Left cardiac atrium (tissue), 4 donors: ENCODE measurements at places on chromosomes 12 and 14.

GRCh38 chr14:35367056-35367372 is 37.5 kb downstream of the NFKBIA start:
- no peak for DNase-seq

- DNase-seq: no peak
These were observed 62.7 kb downstream of the NOS1 start for GRCh38 chr12:117298648-117299225.

DNA sequence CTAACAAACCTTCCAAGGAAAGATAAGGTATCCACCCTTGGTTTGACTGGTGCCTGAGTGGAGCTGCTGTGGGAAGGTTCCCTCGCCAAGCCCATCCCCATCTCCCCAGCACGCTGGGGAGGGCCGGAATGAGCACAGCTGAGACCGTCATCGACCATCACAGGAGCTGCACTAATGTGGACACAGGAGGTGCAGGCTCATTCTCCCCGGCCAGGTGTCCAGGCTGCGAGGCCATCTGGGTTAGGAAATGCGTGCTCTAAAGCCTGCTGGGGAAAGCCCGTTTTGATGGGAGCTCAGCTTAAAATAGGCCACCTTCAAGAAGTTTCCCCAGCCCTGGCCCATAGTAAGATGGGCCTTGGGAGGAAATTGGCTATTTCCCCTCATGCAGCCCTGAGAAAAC is 35.2 kb upstream of the FOXN3 start:
- DNase-seq: no peak

DNA sequence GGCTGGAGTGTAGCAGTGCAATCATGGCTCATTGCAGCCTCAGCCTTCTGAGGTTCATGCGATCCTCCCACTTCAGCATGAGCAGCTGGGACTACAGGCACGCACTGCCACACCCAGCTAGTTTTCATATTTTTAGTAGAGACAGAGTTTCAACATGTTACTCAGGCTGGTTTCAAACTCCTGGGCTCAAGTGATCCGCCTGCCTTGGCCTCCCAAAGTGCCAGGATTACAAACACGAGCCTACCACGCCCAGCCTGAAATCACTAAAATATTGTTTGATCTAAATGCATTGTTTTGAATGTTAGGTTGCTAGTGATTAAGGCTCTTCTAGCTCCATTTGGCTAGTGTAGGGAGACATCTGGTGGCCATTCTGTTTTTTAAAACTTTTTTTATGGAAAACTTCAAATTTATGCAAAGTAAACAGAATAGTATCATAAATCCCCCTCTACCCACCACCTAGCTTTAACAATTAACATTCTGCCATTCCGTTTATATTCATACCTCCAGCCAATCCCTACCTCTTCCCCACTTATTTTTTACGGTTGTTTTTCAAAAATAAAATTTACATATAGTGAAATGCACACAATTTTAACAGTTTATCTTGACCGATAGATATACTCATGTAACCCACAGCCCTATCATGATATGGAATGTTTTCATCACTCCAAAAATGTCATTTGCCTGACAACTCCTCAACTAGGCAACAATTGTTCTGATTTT is 37.8 kb downstream of the MYO1H start:
- peak; percentile 32 for DNase-seq

GRCh38 chr12:2173971-2174370 is 121.2 kb downstream of the CACNA1C start:
- DNase-seq: no peak

DNA sequence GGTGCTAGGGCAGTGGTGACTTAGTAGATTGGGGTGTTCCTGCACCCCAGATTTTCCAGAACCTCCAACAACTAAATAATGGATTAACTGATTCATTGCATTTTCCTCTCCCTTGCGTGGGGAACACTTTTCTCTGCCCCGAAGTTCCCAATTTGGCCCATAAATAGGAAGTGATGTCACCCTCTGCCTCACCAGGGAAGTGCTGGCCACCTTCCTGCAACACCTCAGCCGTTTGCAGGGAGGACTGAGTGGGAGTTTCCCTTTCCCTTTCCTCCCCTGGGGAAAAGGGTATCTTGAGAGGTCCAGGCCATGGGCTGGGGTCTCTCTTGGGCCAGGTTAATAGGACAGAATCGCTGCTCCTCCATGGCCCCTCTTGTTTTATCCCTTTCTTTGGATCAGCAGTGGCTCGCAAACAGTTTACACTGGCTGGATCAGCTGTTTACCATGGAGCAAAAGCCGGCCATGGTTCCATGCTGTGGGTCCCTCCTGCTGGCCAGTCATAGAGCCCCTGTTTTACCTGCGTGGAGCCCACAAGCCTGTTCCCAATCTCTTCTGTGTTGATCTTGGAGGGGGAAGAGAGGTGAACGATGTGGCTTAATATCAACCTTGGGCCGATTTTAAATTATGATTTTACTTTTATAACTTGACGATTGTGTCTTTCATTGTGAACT is 91.6 kb upstream of the VRK1 start:
- no peak for DNase-seq

- DNase-seq: no peak
These were observed 28.3 kb downstream of the STON2 start for GRCh38 chr14:81371802-81372201.

- no peak for DNase-seq
These were observed 38.3 kb downstream of the GALNT4 start for GRCh38 chr12:89486264-89486663.

- DNase-seq: no peak
These were observed 1.1 kb downstream of the GXYLT1 start for GRCh38 chr12:42143452-42144157.

- DNase-seq: peak; percentile 33
These were observed 1.1 kb downstream of the TAOK3 start for GRCh38 chr12:118371321-118372282.

DNA sequence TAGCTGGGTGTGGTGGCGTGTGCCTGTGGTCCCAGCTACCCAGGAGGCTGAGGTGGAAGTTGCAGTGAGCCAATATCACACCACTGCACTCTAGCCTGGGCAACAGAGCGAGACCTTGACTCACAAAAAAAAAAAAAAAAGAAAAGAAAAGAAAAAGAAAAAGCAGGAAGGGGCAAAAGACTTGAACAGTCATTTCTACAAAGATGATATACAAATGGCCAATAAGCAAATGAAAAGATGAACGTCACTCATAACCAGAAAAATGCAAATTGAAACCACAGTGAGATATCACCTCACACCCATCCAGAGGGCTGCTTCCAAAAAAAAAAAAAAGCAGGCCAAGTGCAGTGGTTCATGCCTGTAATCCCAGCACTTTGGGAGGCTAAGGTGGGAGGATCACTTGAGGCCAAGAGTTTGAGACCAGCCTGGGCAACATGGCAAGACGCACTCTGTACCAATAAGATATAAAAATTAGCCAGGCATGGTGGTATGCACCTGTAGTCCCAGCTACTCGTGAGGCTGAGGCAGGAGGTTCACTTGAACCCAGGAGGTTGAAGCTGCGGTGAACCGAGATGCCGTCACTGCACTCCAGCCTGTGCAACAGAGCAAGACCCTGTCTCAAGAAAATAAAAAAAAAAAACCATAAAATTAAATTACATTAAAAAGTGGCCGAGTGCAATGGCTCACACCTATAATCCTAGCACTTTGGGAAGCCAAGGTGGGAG is 20.5 kb downstream of the UBC start:
- DNase-seq: no peak

DNA sequence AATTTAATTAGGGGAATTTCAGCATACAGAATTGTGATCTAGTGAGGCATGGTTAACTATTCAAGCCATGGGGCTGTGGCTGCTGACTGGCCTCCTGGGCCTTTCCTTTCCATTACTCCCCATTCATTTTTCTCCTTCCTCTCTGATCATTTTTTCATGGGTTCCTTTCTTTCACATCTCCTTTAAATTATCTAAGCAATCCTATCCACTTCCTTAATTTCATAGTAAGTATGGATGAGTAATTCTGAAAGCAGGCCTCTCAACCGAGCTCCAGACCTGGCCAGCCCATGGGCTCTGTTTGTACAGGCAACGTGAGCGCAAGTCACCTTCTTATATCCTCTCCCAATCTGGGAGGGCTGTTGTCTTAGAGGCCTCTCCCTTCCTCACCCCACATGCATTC is 13.4 kb downstream of the CKAP4 start:
- DNase-seq: no peak

DNA sequence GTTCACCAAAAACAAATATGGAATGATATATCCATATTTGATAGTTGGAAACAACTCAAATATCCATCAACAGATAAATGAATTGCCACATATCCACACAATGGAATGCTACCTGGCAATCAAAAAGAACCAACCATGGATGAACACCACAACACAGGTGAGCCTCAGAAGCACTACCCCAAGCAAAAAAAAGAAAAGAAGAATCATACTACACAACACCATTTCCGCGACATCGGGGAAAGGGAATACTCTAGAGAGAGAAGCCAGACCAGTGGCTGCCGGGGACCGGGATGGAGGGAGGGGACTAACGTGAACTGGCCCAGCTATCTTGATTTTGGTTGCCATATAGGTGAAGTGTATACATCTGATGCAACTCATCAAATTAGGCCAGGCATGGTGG is 41.4 kb downstream of the SCARB1 start:
- no peak for DNase-seq

DNA sequence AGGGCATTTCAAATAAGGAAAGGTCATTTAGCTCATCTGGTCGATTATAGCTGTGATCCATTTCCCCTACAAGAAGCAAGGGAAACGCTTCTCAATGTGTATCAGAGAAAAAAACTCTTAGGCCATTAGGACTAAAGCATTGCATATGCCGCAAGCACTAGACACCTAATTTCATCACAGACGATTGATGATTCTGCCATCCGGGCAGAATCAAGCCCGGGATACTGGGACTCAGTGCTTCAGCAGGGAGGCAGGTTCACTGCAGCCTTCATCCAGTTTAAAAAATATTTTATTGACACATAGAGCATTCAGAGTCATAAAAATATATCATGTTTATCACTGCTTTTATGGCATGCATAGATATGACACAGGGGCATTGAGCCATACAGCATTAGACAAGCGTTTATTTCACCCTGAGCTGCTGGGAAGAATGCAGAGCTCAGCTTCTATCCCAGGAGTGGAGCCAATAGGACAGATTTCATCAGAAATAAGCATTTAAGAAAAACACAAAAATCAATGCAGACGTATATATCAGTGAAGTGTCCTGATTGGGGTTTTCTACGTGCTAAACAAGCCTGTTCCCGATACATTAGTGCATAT is 806.9 kb downstream of the GALC start:
- no peak for DNase-seq

GRCh38 chr12:123580772-123581171 is 3.6 kb upstream of the TMED2 start:
- no peak for DNase-seq

- DNase-seq: no peak
These were observed 395 bp upstream of the GNB3 start for GRCh38 chr12:6840330-6840729.

DNA sequence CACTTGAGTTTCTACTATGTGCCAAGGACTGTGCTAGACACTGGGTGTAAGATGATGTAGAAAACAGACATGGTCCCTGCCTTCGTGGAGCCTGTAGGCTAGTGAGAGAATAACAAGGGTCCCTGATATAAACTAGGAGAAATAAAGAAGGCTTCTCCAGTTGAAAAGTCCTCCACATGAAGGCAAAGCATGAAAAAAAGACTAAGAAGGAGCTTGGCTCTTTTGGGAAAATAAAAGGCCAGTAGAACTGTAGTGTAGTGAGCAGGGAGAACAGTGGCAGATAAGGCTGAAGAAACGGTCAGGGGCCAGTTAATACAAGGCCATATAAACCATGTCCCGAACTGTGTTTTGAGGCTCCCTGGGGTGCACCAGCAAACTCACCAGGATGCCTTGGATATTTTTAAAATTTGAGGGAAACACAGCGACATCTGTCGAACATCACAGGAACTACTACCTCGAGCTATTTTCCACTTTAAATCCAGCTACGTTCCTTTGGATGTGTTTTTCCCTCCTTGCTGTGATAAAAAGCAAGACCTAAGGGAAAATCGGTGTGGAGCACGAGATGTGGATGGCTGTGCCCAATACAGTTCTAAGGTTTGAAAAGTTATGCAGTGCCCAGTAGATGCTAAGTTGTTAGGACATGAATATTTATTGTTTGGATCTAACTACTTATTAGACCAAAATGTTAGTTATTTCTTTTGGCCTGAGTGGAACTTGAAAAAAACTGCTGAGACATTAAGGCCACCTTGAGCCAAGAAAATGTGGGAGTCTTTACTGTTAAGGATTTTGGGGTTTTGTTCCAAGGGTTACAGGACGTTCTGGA is 8.5 kb upstream of the CFL2 start:
- no peak for DNase-seq
